ENCODE measurements at places on chromosomes 12 and 14.

DNA sequence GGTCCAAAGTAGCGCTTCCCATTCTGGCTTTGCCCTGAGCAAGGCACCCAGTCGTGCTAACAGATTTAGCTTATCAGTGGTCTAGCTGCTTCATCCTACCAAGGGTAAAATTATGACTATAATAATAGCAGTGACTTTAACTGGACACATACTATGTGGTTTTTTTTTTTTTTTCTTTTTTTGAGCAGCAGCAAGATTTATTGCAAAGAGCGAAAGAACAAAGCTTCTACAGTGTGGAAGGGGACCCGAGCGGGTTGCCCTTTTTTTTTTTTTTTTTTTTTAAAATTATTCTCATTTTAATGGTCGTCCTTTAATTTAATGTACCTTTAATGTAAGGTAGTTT, 505 bp downstream of the HELB start:
- no peak for DNase-seq

- DNase-seq = no peak
Observed at GRCh38 chr12:69512820-69513219, 42.6 kb downstream of the FRS2 start.

- no peak for DNase-seq
Observed at GRCh38 chr14:42517806-42518500, 911.3 kb downstream of the LRFN5 start.

DNA sequence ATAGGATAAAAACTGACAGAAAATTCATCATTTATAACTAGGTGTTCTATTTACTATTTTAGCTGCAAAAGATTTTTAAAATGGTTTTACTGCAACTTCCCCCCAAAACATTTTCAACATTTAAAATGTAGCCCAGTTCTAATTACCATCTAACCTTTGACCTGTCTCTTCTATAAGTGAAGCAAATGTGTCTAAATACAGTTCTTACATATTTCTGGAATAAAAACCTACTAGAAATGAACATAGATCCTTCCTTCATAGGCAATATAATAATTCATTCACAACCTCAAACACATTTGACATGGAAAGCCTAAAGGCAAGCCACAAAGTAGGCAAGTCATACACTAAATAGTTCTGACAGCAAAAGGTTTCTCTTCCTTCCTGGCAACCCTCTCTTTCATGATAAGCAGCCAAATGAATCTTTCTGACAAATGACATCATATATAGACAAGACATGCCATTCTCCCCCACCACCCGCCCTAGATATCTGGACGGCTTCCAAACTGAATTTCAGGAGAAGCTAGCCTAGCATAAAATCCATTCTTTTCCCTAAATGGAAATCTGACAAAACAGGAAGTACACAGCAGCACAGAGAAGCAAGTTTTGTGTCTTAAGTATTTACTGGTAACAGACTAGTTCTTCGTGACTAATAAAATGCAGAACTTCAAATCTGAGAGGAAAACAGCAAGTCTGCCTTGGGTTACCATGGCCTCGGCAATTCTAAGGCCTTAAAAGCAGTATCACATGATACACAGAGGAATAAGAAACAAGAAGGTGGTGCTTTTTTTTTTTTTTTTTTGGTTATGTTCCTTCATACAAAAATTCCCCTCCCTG, 17.2 kb upstream of the ARID4A start:
- DNase-seq = no peak

GRCh38 chr12:59084511-59085375, 164.4 kb upstream of the LRIG3 start:
- DNase-seq = peak; percentile 68

GRCh38 chr14:87813211-87813610, 179.8 kb downstream of the GALC start:
- DNase-seq = no peak

DNA sequence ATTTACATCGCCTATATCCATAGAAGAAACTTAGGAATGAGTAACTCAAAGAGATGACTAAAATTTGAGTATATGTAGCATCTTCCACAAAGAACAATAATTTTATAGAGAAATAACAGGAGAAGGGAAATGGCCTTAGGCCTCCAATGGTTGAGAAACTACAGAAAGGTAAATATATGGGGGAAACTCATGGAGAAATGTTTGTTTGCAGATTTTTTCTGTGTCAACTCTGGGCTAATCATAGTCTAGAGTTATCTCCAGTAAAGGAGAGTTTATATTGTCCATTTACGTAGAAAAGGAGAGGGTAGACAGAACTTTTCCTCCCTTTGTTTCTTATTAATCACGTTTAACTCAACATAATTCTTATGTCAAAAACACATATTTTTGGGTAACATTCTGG, 244.2 kb downstream of the GLT1D1 start:
- no peak for DNase-seq

- no peak for DNase-seq
Observed at GRCh38 chr14:91223028-91223783, 21.3 kb downstream of the GPR68 start.

DNA sequence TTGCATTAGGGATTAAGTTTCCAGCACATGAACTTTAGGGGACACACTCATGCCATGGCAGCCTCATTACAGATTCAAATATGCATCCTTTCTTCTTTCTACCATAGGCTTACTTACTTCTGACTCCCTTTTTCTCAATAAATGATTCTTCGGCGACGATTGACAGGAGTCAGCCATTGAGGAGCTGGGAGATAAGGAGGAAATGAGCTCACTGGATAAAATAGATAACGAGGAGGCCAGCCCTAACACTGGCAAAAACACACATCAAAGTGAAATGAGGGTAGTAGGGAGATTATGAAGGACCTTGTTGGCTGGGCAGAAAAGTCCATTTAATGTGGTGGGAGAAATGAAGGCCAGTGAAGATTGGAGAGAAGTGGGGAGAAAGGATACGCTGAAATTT, 172.2 kb downstream of the SLC41A2 start:
- DNase-seq = no peak

DNA sequence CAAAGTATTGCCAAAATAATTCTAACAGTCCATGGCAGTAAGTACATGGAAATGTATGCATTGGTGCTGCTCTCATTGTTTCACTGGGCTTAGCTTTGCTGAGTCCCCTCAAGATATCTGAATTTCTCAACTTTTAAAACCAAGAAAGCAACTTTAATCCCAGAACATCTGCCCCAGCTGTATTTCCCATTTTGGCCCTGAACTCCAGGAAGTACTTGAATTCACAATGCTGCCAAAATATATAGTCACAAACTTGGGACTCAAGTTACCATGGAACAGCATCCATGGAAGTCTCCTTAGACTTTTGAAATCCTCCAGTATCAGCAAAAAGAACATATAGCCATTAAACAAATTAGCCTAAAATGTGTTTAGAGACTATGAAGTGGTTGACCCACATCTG, 78.5 kb upstream of the FLRT2 start:
- DNase-seq = no peak

DNA sequence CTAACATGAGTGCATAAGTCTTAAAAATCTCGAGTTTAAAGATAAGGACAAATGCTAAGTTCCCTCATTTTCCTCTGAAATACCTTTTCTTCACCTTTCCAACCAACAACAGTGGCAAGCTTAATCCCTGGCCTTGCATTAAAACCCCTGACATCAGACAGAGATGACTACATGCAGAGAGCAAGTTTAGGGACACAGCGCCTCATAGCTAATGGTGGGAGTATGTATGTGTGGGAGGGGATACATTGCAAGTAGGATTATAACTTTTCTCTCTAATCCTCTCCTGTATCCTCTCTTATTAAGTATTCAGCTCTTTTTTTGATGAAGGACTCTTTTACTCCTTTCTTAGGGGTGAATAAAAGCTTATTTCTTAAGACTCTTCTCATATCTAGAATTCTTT, 547.1 kb downstream of the CCER1 start:
- no peak for DNase-seq

DNA sequence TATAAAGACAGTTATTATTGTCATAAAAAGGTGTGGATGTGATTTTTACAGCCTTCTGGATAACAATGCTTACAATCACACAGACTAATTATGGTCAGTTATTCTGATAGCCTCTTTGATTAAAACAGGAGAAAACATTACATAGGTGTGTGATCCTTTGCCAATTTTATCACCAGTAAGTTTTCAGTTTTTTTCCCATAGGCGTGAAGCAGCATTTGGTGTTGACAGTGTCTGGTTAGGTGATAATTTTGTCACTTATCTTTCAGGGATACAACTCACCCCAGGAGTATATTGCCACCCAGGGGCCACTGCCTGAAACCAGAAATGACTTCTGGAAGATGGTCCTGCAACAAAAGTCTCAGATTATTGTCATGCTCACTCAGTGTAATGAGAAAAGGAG, 208.8 kb downstream of the EPS8 start:
- DNase-seq = no peak

DNA sequence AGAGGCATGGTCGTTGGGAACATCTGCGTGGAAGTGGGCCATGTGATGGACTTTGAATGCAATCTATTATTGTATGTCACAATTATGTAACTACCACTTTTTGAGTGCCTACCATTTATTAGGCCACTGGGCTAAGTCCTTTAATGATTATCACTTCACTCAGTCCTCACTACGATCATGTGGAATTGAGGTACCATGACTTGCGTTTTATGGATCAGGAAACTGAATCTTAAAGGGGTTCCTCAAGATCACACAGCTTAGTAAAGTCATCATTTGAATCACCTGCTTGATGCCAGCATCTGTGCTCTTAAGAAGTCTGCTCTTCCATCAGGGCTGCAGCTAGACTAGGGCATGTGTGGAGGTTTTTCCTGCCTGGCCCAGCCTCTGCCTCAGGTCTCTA, 136.7 kb downstream of the DAD1 start:
- no peak for DNase-seq

GRCh38 chr12:131367983-131368667, 342.8 kb upstream of the SFSWAP start:
- no peak for DNase-seq

- no peak for DNase-seq
Observed at GRCh38 chr12:101485021-101485420, 9.9 kb downstream of the SPIC start.

DNA sequence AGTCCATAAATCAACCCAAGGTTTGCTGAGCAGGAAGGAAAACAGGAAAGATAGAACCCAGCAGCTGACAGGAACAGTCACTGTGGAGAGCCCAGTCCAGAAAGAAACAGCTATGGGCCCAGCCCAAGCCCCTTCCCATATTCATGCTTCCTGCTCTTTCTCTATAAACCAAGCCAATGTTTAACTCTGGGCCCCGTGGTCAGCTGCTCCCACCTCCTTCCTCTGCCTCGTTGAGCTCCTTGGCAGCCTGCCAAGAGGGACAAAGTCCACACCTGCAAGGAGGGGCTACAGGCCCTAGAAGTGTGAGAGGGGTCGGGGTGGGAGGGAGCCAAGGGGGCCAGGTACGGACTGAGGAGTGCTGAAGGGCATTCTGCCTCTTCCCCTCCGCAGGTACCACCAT, 10.0 kb downstream of the SLC6A13 start:
- no peak for DNase-seq

- peak; percentile 4 for DNase-seq
Observed at GRCh38 chr14:20247646-20248246, 8.7 kb downstream of the OR11H4 start.

Measured in NCI-H1694 treated with DMSO at 0.1 percent for 48 hours (cell line).